ENCODE measurements at places on chromosomes 1 and 21.

DNA sequence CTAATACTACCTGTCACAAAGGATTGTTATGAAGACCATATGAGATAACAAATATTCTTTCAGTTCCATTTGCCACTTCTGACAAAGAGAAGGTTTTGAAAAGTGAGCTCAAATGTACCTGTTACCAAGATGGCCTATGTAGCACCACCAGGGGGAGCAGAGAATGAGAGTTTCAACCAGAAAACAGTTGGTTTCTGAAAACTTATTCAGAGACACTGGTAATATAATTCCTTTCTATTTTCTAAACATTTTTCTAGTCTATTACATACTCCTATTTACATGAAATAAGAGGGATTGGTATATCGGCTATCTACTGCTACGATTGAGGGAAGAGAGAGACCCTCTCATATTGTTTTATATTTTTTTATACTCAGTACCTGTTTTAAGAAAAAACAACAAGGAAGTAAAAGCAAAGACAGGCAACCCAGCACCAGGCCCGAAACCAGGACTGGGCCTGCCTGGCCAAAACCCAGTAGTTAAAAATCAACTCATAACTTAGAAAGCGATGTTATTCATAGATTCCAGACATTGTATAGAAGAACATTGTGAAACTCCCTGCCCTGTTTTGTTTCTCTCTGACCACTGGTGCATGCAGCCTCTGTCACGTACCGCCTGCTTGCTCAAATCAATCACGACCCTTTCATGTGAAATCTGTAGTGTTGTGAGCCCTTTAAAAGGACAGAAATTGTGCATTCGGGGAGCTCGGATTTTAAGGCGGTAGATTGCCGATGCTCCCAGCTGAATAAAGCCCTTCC lies 48.3 kb downstream of the IL23R start:
- no peak for DNase-seq

DNA sequence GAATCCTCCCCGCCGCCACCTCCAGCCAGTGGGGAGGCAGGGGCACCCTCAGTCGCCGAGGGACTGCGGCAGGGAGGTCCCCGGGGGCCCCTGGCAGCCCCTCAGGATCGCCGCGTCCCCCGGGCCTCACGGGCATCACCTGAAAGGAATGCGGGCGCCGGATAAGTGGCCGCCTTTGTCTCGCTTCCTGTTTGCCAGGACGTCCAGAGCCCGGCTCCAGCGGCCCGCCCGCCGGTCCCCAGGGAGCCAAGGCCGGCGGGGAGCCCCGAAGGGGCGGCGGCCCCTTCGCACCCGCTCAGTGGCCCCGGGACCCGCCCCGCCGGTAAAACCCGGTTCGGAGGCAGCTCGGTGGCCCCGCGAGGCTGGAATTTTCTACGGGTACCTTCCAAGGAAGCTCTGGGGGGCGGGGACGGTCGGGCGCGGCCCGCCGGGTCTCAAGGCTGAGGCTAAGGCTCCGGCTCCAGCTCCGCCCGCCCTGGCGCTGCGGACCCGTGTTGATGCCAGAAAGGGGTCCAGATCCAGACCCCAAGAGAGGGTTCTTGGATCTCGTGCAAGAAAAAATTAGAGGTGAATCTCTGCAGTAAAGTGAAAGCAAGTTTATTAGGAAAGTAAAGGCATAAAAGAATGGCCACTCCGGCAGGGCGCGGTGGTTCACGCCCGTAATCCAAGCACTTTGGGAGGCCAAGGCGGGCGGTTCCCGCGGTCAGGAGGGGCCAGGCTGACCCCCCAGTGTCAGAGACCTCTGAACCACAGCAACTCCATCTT lies 12.6 kb downstream of the TINAGL1 start:
- peak; percentile 73 for DNase-seq

DNA sequence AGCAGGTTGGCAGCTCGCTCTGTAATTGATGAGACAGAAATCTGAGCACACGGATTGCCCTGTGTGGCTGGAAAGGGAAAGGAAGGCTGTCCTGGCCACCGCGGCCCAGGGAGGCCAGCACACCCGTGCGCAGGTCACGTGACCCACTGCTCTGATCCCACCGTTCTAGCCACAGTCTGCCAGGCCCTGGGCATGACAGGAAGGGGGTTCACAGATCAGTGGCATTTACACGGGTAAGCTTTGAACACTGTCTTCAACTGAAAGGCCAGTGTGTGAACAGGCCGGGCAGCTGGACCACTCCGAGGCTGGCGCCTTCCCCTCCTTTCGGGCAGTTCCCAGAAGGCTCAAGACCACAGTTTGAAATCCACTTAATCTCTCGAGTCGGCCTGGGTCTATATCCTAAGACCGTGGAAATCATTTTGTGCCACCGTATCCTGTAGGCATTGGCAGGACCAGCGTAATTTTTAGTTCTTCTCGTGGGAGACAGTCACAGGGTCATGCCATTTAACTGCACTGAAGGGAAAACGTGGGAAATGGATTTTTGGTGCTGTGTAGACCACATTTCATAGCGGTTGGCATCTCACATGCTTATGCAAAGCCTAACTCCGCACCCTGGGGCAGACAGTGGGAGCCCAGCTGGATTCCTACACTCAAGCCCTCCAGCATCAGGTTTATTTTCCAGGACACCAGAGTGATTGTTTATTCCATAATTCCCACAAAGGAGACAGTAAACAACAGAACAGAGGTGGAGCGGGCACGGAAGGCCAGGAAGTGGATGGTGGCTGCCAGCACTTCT lies 3.1 kb upstream of the ADARB1 start:
- DNase-seq: no peak

- peak; percentile 64 for DNase-seq
Measured at GRCh38 chr1:86703696-86704457, 499 bp upstream of the SH3GLB1 start.

DNA sequence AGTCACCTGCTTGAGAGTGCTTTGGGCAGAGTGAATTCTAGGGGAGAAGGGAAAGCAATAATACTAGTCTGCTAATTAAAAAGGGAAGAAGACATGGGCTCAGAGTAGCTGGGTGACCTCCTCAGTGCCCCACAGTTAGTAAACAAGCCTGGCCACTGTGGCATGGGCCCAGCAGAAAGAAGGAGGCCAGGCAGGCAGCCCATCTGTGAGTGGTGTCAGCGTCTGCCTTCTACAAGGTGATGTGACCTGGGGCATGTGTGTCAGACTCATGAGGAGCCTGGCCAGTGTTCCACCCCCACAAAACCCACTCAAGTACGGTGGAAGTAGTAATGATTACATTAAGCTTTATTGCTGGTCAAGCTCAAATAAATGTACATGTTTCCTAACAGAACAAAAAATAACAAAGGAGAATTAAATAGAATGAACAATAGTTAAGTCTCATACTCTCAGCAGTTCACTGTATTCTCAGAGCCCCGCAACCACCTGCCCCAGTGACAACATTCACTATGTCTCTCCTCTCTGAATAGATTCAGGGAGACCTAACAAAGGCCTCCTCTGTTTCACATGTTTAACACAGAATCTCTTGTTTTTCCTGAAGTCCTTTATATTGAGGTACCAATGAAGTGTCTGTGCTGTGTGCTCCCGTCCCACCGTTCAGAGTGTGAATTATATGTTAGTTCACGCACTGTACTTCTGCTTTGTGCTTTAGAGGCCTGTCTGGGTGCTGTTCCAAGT lies 32.5 kb downstream of the SLC22A15 start:
- DNase-seq: no peak

DNA sequence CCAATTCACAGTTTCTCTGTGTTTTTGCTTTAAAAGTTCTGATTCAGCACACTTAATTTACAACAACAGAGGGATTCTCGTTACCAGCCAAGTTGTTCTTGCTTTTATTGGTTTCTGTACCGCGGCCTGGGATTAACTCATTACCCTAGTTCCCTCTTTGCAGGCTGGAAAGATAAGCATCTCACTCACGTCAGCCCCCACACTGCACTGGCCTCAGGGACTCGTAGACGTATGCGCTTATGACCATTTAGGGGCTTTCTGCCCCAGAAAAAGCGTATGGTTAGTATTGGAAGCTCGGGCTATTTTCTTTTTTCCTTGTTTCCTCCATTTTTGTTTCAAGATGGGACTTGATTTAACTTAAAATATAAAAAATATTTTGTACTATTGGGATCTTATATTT lies 76.0 kb downstream of the POFUT2 start:
- no peak for DNase-seq

- no peak for DNase-seq
Measured at GRCh38 chr1:2132222-2133038, 62.1 kb downstream of the FAAP20 start.
